ENCODE measurements at places on chromosomes 1 and 21. TPM values are rescaled to one million over a fixed set of nuclear protein-coding genes. Genes with fewer than 3 reads are reported as not detected.

The IL19 gene
- not detected for total RNA-seq

The HAO2 gene
- total RNA-seq = not detected

The NPHS2 gene
- not detected for total RNA-seq

The LCE1B gene
- total RNA-seq = not detected

The FOXE3 gene
- total RNA-seq = not detected

The TNFRSF1B gene
- total RNA-seq = 55.0 TPM

The ERG gene
- total RNA-seq = 0.66 TPM

The CYYR1 gene
- not detected for total RNA-seq

The SELENBP1 gene
- not detected for total RNA-seq

GRCh38 chr1:74771913-74772515 is 39.1 kb downstream of the TYW3 start:
- no peak for DNase-seq

DNA sequence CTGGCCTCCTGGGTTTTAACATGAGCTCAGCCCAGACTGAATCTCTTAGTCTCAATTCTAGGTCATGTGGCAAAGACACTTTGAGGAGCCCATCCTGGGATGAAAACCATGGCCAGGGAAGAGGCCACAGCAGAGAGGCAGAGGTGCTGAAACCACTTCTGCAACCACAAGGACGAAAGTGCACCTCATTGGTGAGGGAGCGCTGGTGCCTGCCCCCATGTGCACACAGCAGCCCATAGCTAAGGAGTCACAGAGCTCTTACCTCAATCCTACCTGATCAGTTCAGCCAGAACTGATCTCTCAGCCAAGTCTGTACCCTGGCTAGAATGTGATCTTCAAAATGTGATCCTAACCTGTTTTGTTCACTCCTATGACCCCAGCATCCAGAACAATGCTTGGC is 32.9 kb upstream of the SRP9 start:
- no peak for DNase-seq

DNA sequence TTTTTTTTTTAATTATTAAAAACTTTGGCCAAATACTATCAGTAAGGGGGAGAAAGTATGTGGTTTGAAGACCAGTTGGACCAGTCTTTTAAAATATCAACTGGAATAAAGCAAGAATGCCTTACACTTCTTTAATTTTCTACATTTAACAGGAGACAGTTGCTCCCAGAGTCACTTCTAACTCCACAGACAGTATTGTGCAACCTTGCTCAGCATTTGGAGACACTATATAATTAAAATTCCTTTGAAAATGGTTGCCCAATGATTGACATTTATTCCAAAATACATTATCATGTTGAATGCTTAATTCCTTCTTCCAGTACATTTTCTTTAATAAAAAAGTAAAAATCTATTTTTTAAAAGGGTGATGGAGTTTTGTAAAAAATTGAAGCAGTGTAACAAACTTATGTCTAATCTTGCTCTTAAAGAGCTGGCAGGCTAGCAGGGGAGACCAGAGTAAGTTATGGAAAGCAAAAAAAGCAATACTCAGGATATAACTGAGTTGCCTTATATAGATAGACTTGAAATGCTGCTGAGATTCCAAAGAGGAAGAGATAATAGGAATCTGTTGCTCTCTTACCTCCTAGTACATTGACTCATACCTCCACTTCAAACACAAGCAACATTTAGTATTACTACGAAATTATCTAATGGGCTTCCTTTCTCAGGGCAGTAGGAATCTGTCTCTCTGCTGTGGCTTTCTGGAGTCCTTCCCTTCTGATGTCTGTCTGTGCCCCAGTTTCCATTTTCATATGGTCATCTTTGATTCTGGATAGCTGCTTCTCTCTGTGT is 69.7 kb upstream of the RGL1 start:
- no peak for DNase-seq

- DNase-seq = no peak
These were observed 65.9 kb downstream of the KCNAB2 start for GRCh38 chr1:6111571-6111970.

GRCh38 chr1:26015358-26015757 is 6.2 kb upstream of the EXTL1 start:
- no peak for DNase-seq

GRCh38 chr1:232529747-232530146 is 100.2 kb downstream of the SIPA1L2 start:
- no peak for DNase-seq

DNA sequence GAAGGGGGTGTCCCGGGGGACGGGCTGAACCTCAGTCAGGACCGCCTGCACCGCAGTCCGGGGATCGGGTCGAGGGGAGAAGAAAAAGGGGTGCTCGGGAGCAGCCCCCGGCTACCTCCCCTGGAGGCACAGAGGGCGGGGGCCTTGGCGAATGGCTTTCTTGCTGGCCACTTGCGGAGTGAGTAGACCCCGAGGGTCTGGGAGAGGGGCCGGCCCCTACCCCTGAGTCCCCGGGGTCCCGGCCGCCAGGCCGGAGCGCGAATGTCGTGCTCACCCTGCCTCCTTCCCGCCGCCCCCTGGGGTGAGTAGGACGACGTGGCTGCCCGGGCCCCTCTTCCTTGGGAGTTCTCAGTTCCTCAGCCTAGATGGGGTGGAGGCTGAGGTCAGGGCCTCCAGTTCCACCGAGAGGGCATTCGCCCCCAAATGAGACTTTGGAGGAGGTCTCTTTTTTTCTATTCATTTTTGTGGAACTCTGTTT is 113.0 kb downstream of the OSBPL9 start:
- no peak for DNase-seq

DNA sequence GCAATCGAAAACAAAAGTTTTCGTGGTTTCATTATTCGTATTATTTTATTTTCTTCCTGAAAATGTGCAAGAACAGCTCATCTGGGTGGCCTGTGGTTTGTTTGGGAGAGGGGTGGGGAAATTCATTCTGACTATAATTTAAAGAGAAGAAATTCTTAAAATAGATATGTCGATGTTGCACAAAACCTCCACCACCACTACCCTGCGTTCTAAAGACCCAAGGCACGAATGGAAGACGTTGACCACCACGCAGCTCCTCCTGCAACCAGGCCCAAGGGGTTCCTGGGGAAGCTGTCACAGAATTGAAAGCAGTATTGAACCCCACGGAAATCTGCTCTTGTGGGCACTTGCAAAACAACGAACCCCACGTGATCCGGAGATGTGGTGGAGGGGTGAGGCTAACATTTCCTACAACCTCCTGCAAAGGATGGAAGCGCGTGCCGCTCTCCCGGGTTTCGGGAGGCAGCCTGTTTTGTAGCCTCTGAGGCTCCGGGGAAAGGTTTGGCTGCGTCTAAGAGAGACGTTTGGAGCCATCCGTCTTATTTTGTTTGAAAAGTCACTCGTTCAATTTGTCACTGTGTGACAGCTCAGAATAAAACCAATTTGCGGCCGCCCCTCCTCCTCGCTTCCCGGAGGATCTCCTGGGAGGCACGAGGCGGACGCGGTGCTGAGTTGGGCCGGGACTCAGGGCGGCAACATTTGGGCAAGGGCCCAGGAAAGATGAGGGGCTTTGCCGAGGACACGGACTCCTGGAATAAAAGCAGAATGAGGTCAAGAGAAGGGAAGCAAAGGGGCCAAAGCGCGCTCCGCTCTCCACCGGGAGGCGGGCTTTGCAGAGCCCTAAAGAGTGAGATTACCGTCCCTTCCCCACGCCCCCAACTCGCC is 810 bp upstream of the HLX start:
- DNase-seq = no peak

GRCh38 chr1:85566890-85567289 is 13.7 kb upstream of the CCN1 start:
- no peak for DNase-seq

DNA sequence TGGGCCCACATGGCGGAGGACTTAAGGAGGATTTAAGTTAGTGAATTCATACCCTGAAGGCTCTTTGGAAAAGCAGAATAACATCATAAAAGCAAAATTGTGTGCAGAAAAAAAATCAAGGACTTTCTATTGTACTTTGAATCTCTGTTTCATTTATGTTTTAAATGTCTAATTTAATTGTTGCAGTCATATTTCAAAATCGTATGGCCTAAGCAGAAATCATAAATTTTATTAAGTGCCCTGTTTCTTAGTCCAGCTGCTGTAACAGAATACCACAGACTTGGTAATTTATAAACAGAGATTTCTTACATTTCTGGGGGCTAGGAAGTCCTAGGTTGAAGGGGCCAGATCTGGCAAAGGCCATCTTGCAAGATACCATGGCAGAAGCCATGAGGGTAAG is 555.6 kb downstream of the LTN1 start:
- no peak for DNase-seq
